RWPE1 (cell line): ENCODE measurements at places on chromosomes 1 and 21.

GRCh38 chr1:22111115-22111514, 31.8 kb downstream of the WNT4 start:
- no peak for DNase-seq

DNA sequence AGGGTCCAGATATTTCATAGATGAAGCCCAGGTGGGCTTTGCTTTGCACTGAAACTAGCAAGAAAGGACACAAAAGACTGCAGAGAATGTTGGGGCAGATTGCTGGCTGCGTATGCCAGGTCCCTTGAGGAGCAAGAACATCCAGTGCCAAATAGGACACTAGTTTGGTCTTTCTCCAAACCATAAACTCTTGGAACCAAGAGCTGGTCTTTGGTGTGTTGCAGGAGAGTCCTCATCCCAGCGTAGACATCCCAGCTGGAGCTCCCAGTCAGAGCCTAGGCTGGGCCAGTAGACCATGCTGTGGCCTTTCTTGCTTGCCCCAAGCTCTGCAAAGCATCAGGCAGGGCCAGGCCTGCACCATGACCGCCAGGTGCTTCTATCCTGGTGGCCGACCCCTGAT, 87.5 kb downstream of the ATP5PO start:
- DNase-seq, result no peak

DNA sequence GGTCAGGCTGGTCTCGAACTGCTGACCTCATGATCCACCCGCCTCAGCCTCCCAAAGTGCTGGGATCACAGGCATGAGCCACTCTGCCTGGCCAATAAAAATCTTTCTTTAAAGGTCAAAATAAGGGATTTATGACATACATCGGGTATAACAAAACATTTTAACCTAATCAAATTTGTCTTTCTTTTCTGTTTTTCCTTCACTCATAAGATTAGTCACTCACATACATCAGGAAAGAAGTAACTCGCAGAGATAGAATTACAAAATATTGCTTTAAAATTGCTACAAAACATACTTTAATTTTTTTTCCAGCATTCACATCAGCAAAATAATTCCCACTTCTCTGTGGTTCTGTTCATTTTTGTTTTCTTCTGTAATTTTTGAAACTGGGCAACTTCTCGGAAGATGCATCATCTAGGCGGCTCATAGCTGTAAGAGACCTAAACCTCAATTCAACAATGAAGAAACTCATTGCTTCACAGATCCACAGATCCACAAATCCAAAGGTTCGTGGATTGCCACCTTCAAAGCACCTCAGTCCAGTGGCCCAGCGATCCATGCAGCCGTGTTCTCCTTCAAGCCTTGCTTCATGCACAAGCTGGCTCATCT, 39.7 kb downstream of the NEK2 start:
- no peak for DNase-seq

DNA sequence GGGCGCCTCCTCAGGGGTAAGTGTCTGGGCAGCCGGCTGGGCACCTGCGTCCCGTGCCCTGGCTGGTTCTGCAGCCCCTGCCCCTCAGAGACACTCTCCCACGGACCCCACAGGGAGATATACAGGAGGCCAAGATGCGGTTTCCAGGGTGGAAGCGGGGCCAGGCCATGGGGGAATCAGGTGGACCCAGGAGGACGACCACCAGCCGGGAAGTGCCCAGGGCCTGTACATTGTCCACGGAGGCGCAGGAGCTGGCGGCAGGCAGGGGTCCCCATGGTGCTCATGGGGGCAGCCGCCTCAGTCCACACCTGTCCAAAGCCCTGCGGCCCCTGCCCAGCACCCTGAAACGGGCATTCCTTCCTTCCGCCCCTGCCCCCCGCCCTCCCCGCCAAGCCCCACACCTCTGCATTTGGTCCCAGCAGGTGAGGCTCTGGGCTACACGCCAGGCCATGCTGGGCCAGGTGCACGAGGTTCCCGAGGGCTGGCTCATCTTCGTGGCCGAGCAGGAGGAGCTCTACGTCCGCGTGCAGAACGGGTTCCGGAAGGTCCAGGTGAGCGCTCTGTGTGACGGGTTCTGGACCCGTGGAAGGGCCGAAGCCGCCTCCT, 36.7 kb downstream of the SLC19A1 start:
- DNase-seq, result no peak

DNA sequence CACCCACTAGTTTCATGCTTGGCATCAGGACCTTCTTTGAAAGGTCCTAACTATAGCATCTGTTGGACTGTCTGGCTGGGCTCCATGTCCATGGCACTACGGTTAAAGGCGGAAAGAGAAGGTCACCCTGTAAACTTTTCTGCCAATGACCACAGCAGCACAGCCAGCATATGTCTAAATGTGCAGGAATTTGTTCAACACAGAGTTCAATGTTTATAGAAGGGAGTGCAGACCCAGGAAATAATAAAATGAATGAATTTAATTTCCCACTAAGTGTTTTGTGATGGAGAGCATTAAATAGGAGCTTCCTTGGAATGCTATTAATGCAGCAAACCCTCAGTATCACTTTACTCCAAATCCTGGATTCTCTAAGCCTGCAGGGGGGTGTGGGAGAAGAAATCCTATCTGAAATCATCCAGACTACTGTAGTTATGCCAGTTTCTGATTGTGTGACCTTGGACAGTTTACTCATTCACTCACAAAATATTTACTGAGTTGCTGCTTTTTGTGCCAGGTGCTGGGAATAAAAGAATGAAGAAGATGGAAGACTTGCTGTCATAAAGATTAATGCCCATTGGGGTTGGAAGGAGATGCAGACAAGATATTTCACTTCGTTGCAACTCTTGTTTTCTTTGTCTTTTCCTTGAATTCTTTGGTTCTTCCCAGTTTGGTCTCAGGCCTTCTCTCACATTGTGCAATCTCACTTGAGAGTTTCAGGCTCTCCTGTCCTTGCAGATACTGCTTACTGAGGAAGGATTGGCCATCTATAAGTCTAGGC, 195.0 kb downstream of the ROR1 start:
- DNase-seq, result no peak

DNA sequence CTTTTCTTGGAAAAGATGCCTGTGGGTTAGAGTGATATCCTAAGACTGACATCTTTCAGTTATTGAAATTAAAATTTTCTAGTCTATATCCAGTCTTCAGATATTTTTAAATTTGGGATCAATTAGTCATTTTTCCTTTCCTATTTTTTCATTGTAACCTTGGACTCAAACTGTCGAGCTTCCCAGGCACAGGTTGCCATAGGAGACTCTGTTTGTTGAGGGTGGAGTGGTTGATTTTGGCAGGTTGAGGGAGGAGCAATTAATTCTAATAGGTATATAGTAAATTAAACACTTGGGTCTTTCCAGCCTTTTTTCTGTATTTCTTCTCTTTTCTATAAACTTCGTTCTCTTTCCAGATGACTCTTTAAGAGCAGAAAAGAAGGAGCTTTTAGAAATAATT, 326.8 kb downstream of the ASTN1 start:
- DNase-seq, result no peak

DNA sequence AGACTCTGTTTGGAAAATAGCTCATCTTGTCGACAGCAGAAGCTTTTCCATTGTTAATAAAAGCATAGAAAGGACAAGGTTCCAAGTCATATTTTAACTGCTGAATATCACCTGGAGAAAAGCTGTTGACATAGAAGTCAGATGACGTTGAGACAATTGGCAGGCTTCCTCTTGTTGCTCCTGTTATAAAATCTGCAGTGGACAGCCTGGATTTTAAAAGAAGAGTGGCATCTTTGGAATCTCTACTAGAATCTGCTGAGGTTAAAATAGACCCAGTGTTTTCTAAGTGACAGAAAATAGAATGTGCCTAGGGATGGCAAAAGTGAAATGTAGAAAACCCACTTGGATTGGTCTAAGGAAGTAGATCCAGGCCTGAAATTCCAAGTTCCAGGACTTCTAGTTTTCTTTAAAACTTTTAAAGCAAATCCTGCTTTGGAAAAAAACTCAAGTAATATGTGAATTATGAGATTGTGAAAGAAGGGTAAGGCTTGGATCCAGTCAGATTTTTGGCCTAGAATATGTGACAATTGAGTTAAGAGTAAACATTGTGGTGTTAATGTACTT, 53.6 kb upstream of the NEXN start:
- DNase-seq, result no peak

- no peak for DNase-seq
Measured at GRCh38 chr1:244615301-244615700, 37.6 kb upstream of the DESI2 start.

DNA sequence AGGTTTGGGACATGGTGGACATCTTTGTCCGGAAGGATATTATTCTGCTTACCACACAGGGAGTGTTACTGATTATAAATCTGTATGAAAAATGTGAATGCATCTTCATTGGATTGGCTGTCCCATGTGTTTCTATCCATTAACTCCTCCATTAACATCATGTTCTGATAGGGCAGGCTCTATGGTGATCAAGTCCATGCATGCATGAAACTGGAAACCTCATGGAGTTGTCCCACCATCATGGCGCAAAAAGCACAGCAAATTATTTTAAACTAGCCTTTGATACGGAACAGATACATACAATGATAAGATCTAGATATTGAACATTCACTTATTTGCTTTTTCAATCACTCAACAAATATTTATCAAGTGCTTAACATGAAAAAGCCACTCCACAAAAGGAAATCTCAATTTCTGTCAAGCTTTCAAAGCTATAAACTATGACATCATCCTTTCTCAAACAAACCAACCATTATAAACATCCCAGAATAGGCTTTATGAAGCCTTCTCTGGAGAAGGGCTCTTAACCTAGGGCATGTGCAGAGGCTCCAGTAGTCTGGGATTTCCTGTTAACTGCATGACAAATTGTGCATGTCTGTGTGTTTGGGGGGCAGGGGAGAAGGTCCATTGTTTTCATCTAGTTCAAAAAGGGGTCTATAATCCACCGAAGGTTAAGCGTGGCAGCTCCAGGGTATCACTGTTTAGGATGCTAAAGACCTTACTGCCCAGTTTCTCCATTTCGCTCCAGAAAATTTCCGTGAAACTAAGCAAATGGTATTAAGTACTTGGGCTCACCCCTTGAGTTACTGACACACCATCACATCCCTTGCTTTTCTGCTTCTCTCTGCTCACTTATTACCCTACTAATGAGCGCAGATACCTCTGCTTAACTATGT, 46.1 kb downstream of the ADAMTS1 start:
- DNase-seq, result no peak

DNA sequence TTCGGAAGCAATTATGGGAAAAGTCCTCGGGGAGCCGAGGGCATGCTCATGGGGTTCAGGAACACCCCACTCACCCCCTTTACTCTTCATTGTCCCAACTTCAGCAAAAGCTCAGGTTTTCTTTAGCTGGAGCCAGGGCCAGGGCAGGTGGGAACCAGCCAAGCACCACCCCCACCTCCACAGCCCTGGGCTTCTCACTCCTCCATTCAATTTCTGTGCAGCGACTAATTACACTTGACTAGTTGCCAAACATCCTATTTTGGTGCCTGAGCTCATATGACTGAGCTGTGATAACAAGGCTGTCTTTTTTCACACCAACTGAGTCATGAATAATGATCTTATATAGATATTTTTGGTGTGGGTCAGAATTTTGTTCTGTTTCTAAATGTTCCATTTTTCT, 257.2 kb upstream of the AJAP1 start:
- DNase-seq, result no peak

DNA sequence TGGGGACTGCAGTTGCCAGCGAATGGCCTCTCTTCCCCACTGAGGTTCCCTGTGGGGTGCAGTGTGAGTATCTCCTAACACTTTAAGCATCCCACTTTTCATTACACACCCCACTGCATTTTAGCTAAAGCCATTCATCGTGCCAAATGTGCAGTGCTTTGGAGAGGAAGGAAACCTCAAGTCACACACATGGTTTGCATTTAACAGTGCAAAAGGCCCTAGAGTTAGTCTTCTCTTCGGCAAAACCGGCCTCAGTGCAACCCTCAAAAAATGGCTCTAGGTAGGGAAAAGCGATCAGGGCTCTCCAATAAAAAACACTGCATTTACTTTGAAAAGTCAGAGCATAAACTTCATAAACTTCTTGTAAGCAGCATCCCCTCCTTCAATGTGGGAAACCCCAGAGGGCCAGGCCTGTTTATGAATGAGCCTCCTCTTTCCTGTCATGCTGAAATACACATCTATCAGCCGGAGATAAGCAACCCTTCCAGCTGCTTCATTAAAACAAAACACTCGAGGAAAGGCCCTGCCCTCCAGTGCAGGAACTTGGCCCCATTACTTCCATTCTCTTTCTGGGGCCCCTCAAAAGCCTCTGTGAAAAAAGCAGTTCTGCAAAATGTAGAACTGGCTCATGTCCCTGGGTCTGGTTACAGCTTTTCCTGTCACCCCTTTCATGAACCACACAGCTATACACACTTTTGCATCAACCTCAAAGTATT, 184.0 kb downstream of the CDC7 start:
- DNase-seq, result no peak
